ENCODE measurements at places on chromosomes 1 and 21.

DNA sequence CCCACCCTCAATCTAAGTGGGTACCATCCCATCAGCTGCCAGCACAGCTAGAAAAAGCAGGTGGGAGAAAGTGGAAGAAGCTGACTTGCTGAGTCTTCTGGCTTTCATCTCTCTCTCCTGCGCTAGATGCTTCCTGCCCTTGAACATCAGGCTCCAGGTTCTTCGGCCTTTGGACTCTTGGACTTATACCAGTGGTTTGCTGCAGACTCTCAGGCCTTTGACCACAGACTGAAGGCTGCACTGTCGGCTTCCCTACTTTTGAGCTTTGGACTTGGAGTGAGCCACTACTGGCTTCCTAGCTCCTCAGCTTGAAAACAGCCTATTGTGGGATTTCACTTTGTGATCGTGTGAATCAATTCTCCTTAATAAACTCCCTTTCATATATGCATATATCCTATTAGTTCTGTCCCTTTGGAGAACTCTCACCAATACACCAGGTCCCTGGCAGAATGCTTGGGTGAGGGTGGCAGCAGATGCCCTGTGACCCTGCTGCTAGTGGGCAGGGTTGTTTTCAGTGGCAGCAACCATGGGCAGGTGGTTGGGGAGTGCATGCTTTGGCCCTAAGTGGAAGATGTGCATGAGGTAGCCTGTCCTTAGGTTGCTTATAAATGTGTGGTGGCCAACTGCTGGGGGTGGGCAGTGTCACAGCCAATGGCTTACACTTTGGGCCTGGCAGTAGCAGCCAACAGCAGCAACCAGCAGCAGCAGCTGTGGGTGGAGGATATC lies 10.8 kb upstream of the ADAM30 start:
- no peak for DNase-seq

- no peak for DNase-seq
These were observed 14.4 kb downstream of the URB2 start for GRCh38 chr1:229640455-229640854.

DNA sequence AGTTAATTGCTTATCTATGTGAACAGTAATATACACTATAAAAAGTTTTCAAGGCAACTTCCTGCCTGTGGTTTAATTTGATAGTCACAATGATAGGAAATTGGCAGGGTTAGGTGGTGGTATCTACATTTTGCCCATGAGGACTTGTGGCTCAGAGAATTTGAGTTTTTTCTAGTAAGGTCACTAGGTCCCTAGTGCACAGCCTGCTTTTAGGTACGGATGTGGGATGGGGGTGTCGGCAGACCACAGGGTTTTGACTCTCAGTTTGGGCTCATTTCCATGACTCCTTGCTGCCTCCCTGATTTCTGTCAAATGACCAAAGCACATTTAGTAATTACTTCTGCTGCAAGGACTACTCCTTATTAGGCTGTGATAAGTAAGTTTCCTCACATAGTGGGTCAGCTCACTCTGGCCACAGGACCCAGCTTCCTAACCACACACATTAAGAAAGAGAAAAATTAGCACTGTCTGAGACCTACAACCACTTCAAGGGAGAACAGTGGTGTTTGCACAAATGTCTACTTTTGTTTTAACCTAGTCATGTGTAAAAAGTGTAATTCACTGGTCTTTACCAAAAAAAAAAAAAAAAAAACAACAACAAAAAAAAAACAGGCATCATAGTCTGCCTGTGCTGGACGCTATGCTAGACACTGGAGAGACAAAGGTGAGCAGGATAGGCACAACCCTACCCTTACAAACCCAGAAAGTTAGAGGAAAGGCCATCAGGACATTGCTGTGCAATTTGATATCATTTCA lies 43.7 kb downstream of the MRPL39 start:
- peak; percentile 45 for DNase-seq

DNA sequence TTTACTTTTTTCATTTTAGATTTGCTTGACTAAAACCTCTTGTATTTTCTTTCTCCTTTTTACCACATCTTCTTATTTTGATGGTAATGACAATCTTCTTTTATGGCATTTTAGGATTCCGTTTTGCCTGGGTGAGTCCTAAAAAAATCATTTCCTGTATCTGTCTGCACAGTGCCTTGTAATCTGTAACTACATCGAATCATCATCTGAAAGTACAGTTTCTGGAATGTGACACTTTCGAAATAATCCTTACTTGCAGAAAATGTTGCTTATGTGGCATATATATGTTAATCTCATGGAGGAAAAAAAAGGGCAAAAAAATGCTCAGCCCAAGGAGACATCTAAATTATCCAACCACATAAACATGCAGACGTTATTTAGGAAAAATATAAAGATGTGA lies 29.0 kb downstream of the GREM2 start:
- DNase-seq = no peak

GRCh38 chr1:92485381-92486250 lies 1.1 kb downstream of the GFI1 start:
- DNase-seq = peak; percentile 92

GRCh38 chr1:17825273-17826164 lies 70.4 kb downstream of the ACTL8 start:
- DNase-seq = no peak

GRCh38 chr1:229253151-229253974 lies 17.5 kb upstream of the RAB4A start:
- DNase-seq = no peak

- no peak for DNase-seq
These were observed 3.2 kb upstream of the TNFRSF8 start for GRCh38 chr1:12059722-12060464.

DNA sequence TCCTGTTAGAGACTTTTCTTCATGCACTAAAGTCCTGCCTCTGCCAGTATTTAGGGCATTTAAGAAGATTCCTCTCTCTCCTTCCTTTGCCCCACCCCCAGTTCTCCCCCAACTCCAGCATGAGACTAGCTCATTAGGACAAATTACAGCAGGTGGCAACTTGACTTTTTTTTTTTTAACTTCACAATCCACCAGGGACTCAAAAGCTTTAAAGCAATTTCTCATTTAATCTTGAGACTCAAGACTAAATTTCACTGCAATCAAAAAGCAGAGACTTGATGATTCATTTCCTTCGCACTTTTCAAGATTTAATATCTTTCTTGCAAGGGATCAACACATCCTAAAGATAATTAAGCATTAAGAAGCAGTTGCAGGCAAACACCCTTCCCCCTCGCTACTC lies 74.9 kb downstream of the WLS start:
- DNase-seq = no peak

DNA sequence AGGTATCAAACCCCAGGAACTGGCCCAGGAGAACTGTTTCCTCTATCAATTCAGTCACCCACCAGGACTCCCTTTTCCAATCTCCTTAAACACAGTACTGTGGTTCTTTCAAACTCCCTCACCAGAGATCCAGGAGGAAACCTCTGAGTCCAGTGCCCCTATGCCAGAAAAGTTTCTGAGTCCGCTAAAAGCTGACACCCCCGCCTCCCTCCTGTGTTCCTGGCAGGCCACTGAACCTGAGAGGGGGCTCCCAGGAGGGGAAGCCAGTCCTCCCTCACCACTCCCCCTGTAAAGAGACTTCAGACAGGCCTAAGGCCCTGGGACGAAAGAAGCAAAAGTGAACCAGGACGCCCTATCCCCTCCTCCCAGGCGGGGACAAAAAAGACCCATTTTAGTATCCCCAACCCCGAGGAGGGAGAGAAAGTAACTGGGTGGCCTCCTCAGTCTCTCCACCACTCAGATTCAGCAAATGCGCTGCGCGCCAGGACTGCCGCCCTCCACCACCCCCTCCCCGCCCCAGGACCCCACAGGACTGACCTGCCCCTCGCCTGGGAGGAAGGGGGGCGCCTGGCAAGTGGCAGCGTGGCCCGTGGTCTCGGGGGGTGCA lies 624 bp downstream of the SLC41A1 start:
- peak; percentile 13 for DNase-seq

GRCh38 chr1:223494926-223495645 lies 101.9 kb downstream of the CCDC185 start:
- DNase-seq = no peak

DNA sequence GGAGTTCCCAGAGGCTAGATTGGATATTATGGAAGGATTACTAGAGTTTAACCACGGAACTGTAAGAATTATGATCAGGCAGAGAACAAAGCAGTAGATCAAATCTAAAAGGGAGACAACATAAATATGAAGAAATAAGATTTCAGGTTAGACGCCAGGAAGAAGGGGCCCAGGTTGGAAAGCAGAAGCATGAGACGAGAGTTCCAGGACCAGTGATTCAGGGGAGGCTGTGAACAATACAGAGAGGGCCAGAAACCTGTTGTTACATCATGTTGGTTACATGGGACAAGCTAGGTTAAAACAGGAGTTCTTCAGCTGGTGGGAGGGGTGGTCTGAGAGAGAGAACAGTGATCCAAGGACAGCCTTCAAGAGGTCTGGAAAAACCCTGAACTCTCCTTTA lies 128.4 kb upstream of the MROH9 start:
- no peak for DNase-seq

- DNase-seq = no peak
These were observed 295.0 kb downstream of the VAV3 start for GRCh38 chr1:107669996-107670395.

GRCh38 chr1:25924454-25924853 lies 18.2 kb upstream of the STMN1 start:
- DNase-seq = no peak

- no peak for DNase-seq
These were observed 15.0 kb upstream of the LRP8 start for GRCh38 chr1:53342735-53343470.

GRCh38 chr21:45864436-45864835 lies 117.1 kb upstream of the COL6A1 start:
- no peak for DNase-seq

GRCh38 chr1:119911775-119912174 lies 15.5 kb upstream of the ADAM30 start:
- DNase-seq = no peak

- DNase-seq = no peak
These were observed 246.9 kb upstream of the LRRC7 start for GRCh38 chr1:69320757-69321211.

- no peak for DNase-seq
These were observed 4.8 kb upstream of the LAPTM5 start for GRCh38 chr1:30762152-30762929.

- no peak for DNase-seq
These were observed 45.4 kb downstream of the TNFSF18 start for GRCh38 chr1:173005196-173005864.

GRCh38 chr1:206075786-206076755 lies 23.1 kb downstream of the RHEX start:
- DNase-seq = no peak

DNA sequence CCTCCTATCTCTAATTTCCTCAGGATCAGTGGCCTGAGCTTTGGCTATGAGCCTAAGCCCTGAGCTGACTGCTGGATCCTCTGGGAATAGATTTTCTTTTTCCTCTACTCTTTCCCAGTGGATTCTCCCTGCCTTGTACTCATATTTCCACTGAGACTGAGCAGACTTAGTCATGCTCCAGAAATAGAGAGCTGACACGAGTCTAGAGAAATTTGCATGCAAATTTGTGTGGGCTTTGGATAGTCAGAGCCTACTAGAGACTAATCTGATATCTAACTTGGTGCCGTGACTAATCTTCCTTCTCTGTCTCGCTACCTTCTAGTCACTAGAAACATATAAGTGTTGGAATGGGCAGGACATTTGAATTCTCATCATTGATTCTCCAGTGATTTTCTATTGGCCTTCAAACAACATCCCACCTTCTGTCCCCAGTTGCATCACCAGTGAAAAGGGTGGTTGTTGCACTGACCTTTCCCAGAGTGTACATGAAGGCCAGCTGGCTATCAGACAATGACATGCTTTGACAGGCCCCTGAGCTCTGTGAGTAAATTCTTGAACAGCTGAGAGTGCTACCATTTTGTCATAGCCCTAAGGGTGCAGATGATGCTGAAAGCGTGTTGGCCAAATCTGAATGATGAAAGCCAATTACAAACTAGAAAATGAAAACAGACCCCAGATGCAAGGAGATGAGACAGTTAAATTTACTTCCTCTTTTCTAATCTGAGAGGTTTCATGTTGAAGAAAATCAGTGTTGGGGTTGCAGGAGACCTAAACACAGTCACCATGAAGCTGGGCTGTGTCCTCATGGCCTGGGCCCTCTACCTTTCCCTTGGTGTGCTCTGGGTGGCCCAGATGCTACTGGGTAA lies at the start of gene FCRLA:
FCRLA (plus strand) TSS at position 748 of the 866 bp plus-strand sequence; CDS start at position 784, 36 bp downstream.
- no peak for DNase-seq

DNA sequence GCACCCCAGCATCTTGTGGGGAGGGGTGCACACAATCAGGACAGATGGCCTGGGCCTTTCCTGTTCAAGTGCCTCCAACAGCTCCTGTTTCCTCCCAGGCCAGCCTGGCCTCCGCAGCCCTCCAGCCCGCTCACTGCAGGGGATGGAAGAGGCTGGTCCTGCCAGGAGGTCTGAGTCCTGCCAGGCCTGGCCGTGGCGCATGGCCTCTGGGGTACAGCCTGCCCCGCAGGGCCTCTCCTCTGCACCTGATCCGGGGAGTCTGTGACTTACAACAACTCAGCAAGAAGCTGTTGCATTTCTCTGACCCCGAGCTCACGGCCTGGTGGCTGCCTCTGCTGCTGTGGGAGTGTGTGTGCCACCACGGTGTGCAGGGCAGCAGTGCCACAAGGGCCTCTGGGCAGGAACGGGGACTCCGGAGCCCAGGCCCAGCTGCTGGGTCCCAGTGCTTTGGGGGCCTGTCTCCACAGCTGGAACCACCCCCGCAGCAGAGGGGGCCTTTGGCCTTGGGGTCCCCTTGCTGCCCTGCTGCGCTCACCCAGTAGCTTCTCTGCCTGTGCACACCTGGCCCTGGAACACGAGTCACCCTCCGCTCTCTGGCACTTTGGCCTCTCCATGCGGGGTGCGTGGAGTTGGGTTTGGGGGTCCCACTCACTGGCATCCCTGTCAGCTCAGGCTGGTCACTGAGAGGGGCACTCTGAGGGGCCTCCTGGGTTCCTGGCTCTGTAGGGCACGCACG lies 17.4 kb upstream of the LRRC3 start:
- DNase-seq = no peak

DNA sequence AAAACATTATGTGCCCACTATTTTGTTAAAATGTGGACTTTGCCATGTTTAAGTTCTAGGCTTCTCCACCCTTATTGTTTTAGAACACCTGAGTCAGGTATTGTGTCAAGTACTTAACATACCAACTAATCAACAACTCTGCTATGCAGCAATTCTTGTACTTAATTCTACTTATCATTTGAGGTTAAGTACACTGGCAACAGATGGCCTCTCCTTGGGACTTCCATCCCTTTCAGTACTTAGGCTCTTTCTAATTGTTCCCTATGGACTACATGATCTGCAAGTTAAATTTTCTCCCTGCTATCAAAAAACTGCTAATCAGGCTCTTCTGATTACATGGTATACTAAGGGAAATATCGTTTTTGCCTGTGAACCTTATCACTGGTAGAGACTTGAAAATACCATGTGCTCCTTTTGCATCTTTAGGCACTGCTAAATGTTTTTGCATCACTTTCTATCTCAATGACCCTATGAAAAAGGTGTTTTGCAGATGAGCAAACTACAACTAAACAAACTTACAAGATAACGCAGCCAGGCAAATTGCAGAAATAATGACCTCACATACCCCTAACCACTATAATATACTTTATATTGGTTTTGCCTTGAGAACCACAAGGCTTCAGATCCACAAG lies 18.9 kb downstream of the SFPQ start:
- no peak for DNase-seq

GRCh38 chr1:159088546-159089183 lies 12.1 kb upstream of the AIM2 start:
- no peak for DNase-seq

- no peak for DNase-seq
These were observed 23.7 kb downstream of the IRF2BP2 start for GRCh38 chr1:234586304-234586703.
